ENCODE measurements at places on chromosomes 11 and 22. TPM values are rescaled to one million over a fixed set of nuclear protein-coding genes. Genes with fewer than 3 reads are reported as not detected.

The RHOD gene
- not detected for total RNA-seq

The C22orf31 gene
- not detected for total RNA-seq

The KCNE3 gene
- total RNA-seq: not detected

The TUBA8 gene
- total RNA-seq: 0.17 TPM

The APOA4 gene
- total RNA-seq: not detected

The MOV10L1 gene
- not detected for total RNA-seq

The APOA5 gene
- 0.23 TPM for total RNA-seq

The SCGB1C1 gene
- total RNA-seq: not detected

The MFRP gene
- total RNA-seq: not detected

The TRIM6 gene
- total RNA-seq: 3.6 TPM

The KRTAP5-8 gene
- total RNA-seq: not detected

The UQCC3 gene
- total RNA-seq: 38.0 TPM

The CD248 gene
- total RNA-seq: not detected

The TRIM29 gene
- total RNA-seq: not detected

The ZP1 gene
- 1.9 TPM for total RNA-seq
